ENCODE measurements at places on chromosomes 2 and 18.

DNA sequence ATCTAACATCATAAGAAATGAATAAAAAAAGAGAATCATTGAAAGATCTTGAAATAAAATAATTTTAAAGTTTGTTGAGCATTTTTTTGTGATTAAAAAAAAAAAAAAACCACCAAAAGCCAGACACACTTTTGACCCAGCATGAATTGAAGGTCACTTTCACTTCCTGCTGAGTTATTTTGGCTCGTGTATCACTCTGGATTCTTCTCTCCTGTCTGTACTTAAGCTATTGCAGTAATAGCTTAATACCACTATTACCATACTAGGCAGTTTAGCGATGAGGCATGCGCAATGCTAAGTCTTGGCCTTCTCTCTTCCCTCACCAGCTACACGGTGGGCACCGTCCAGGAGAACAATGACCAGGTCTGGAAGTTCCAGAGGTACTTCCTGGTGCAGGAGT, 54.5 kb upstream of the SPP2 start:
- no peak for DNase-seq

- DNase-seq, result no peak
Measured at GRCh38 chr2:196390243-196391148, 219.1 kb upstream of the STK17B start.

DNA sequence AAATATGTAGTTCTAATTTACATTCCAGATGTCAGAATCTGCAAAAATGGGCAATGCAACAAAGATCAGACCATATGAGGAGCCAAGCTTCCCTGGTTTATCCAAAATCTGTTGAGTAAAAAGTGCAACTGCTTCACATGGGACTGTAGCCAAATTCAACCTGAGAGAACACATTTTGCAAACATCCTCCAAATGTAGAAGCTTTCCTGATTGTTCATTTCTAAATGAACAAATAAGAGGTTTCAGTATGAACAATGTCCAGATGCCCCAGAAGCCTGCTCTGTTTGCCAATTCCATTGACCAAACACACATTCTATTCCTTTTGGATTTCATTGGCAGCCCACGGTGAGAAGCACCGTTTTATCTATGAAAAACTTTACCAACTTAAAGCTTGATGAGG, 117.9 kb upstream of the OSR1 start:
- DNase-seq, result no peak

DNA sequence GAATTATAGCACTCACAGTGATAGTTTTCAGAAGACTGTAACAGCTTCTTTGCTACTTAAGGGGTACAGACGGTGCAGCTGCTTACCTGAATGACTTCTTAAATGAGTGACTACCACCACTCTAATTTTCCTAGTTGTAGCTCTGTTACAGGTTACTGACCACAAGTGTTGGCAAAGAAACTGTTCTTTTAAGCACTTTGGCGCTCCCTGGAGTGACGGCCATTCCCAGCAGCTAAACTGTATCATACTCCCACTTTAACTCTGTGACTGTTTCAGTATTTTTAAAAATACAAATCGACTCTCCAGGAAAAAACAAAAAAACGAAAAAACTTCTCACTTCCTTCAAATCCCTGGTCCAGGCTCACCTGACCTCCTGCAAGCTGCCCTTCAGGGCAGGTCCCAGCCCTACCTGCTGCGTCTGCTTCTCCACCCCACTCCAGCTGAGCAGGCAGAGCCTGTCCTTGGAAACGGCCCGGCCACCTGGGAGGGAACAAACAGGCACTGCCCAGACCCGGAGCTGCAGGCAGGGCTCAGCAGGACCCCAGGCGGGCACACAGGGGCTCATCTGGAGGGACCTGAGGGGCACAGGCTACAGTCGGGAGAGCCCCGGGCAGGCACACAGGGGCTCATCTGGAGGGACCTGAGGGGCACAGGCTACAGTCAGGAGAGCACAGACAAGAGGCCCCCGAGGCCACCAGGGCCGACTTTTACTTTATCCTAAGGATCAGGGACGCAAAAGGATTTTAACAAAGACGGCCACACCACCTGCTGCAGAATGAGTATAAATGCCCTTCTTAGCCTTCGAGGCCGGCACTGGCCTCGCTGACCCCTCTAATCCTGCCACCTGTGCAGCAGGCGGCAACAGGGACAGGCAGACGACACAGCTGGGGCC, 24.5 kb downstream of the SLC66A2 start:
- no peak for DNase-seq

DNA sequence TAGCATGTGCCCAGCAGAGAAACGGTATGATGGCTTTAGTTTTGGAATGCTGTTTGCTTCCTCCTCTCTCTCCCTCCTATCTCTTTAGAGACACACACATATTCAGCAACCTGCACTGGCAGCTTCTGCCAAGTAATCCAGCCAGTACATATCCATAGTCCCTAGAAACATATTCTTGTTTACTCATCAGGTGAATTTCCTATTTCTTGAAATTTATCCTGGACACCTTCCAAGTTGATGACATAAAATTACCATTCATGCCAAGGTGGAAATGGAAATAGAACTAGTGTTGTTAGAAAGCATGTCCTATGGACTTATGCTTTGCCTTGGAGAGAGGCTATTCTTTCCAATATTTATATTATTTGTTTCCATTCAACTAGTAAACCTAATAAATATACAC, 50.9 kb upstream of the RGPD4 start:
- no peak for DNase-seq

- no peak for DNase-seq
Measured at GRCh38 chr2:181680937-181681811, 857 bp upstream of the NEUROD1 start.
